ENCODE measurements at places on chromosomes 2 and 18.

GRCh38 chr2:54768772-54769428, 45.4 kb downstream of the EML6 start:
- no peak for DNase-seq

DNA sequence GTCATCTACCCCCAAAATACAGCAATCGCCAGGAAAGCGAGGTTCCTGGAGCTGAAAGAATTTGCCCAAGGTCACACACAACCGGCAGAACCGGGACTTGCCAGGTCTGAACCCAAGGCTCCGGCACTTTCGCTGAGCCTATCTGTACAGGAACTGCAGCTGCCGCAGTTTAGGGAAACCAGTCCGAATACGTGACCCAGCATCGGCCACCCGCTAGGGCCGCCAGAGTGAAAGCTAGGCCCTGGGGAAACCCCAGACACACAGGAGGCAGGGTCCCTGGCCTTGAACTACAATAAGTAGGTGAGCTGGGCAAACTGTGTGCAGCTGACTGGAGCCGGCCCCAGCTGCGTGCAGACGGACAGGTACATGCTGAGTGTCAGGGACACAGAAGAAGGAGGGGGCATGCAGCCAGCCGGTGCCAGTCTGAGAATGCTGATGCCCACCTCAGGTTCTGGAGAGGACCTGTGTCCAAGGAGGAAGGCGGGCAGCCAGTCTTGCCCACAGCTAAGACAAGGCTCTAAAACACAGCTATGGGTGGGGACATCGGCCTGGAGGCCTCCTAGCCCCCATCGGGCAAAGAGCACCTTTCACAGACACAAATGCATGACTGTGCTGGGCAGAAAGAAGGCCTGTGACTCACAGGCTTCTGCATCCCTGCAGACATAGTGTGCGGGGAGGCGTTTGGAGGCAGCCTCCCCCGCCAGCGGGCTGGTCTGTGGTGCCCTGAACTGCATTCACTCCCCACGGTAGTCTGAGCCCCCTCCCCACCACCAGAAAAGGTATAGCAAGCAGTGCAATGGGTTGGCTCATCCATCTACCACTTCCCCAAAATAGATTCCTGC, 107.4 kb upstream of the ID2 start:
- no peak for DNase-seq

- DNase-seq: no peak
These were observed 25.7 kb downstream of the MTHFD2 start for GRCh38 chr2:74223941-74224770.

GRCh38 chr18:75727456-75727855, 300.0 kb upstream of the SMIM21 start:
- DNase-seq: no peak

- no peak for DNase-seq
These were observed 52.6 kb downstream of the NCK2 start for GRCh38 chr2:105797298-105797819.

DNA sequence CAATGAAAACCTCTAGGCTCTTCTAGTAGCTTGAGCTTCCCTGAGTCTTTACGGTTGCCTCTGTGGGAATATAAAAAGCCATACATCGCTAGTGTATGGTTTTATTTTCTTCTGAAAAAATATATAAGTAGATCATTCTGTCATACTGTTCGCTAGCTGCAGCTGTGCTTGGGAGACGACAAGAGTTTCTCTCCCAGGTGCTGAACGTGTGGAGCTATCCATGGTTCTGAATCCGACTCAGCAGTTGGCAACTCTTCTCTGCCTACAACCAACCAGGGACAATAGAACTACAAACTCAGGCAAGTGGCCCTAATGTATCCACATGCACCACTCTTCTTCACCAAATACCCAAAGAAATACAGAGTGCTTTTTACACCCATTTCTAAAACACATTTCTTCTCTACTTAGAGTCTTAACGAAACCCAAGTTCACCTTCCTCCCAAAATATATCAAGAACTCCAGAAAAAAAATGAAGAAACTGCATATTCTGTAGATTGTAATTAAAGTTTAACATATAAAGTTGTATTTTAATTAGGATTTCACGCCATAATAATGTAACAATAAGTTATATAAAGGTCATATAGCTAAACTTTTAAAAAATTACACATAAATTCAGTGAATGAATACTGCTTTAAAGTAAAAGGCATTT, 2.2 kb upstream of the KCNH7 start:
- no peak for DNase-seq

DNA sequence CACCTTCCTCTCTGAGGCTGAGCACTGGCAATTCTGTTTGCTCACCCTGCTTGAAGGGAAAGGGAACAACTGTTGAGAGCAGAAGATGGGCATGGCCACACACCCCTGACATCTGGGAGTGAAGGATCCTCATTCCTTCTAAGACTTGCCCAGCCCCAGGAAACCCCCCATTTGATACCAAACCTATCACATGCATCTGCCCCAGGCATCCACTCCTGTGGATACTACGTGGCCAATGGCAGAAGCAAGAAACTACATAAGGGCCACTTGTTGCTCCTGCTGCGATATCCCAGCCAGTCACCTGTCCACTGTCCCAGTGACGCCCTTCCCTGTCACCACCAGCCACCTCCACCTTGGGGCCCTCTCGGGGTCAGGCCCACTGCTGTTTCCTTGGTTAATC, 185.2 kb downstream of the SMAD2 start:
- no peak for DNase-seq

Data from activated naive CD4-positive, alpha-beta T cell treated with anti-CD3 and anti-CD28 coated beads, Interleukin-2, amount 50 U/mL, for 16 hours (primary cell).